Progenitor cell of endocrine pancreas (in vitro differentiated cells): ENCODE measurements at places on chromosomes 3 and 15. TPM values are rescaled to one million over a fixed set of nuclear protein-coding genes. Genes with fewer than 3 reads are reported as not detected.

DNA sequence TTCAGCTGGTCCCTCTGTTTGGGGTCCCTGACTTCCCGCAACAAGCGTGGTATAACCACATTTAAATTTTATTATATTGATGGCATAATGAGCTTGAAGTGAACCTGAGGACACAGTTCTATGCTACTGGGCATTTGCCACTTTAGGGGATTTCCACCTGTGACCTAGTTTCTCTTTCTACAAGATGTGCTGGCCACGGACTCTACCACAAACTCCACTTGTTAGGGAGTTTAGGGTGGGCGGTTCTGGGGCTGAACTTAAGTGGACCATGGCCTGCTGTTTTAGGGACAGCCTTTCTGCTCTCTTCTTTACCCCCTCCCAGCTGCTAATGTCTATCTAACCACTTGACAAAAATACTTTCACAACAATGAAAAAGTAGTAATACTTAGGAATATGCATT, 1199.1 kb downstream of the SI start:
- no peaks in the 10 kb centered on the region for H3K36me3 ChIP-seq
- no peaks in the 10 kb centered on the region for H3K27me3 ChIP-seq
- no peaks in the 10 kb centered on the region for H3K4me1 ChIP-seq

DNA sequence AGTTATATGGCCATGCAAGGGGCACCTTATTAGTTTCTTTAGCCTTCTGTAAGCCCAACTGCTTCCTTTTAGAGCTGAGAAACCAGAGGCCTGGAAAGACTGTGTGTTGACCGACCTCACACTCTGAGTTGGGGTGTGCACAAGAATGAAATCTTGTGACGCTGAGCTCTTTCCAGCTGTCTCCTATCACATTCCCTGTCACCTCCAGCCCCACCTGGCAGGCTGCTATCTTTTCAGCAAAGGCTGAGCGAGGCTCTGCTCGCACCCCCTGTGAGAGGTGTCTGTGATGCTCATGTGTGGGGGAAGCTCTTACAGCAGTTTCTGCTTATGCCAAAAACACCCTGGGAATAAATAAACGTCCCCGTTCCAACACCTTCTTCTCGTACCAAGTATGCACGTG, 27.0 kb upstream of the LPP start:
- no peaks in the 10 kb centered on the region for H3K27me3 ChIP-seq
- DNase-seq: no peak
- H3K4me3 ChIP-seq: no peak overlapping the region
- H3K27ac ChIP-seq: no peak overlapping the region
- peaks cover 16% of the 10 kb centered on the region for H3K4me1 ChIP-seq
- H3K36me3 ChIP-seq: no peaks in the 10 kb centered on the region

- peak overlapping the region; percentile 95 for H3K27ac ChIP-seq
- H3K4me3 ChIP-seq: no peak overlapping the region
Measured at GRCh38 chr3:100002599-100003350, 111.5 kb downstream of the FILIP1L start.

- H3K27me3 ChIP-seq: no peaks in the 10 kb centered on the region
- H3K27ac ChIP-seq: no peak overlapping the region
- DNase-seq: no peak
- peaks cover 12% of the 10 kb centered on the region for H3K4me1 ChIP-seq
- no peak overlapping the region for H3K4me3 ChIP-seq
Measured at GRCh38 chr3:182843478-182843877, 50.2 kb downstream of the ATP11B start.

DNA sequence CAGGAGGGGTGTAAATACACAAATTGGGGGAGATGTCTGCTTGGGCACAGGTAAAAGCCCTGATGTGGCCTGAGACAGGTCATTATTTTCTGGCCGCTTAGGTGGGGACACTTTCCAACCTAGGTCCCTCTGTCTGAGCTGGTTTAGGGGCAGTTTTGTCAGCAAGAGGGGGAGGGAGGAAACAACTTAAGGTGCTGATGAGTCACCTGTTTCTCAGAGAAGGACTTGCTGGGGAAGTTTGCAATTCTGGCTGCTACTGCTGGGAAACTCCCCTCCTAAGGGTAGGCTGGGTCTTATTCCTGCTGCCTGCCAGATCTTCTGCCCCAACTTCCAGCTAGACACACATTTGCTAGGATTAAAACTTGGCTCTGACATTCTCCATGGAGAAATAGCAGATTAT, 4.8 kb upstream of the RHOV start:
- no peaks in the 10 kb centered on the region for H3K36me3 ChIP-seq
- H3K4me1 ChIP-seq: peaks cover 2% of the 10 kb centered on the region
- H3K27me3 ChIP-seq: peaks cover 6% of the 10 kb centered on the region

GRCh38 chr3:191566469-191566868, 105.5 kb downstream of the PYDC2 start:
- DNase-seq: no peak
- no peaks in the 10 kb centered on the region for H3K36me3 ChIP-seq
- H3K4me1 ChIP-seq: no peaks in the 10 kb centered on the region
- no peak overlapping the region for H3K4me3 ChIP-seq

GRCh38 chr3:42745291-42745745, 27.7 kb downstream of the CCDC13 start:
- H3K36me3 ChIP-seq: no peaks in the 10 kb centered on the region
- H3K4me3 ChIP-seq: no peak overlapping the region
- peaks cover 13% of the 10 kb centered on the region for H3K4me1 ChIP-seq
- no peaks in the 10 kb centered on the region for H3K27me3 ChIP-seq
- no peak overlapping the region for H3K27ac ChIP-seq

DNA sequence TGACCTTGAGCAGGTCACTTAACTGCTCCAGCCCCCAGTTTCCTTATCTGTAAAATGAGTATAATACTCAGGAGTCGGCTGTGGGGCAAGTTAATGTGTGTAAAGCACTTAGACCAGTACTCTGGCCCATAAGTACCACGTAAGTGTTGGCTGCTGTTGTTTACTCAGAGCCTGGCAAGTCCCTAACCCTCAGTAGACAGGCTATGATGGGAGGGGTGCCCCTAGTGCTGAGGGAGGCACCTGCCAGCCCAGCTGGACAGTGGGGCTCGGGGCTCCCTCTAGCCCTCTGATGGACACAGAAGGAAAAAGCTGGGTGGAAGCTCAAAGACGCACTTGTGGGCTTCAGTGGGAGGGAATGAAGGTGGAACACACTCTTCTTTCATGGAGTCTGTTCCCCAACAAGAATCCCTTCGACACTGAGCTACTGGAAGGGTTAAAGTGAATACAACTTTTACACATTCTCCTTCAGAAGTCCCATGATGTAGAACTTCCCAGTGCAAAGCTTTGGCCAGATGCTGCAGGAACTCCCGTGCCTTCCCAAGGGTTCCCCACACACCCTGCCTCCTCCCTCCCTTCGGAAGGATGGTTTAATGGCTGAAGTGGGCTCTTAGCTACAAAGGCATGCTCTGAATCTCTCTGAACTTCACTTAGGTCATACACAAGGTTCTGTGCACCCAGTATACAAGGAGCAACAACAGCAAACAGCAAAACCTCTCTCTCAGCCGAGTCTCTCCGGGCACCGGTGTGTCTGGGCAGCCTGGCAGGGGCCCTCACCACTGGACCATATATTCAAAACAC, 25.4 kb downstream of the TMEM44 start:
- no peaks in the 10 kb centered on the region for H3K27me3 ChIP-seq
- DNase-seq: no peak
- peaks cover 3% of the 10 kb centered on the region for H3K4me1 ChIP-seq

- H3K4me1 ChIP-seq: no peaks in the 10 kb centered on the region
- no peak for DNase-seq
- peaks cover 3% of the 10 kb centered on the region for H3K27me3 ChIP-seq
Measured at GRCh38 chr15:26374806-26375205, 398.1 kb downstream of the GABRB3 start.

DNA sequence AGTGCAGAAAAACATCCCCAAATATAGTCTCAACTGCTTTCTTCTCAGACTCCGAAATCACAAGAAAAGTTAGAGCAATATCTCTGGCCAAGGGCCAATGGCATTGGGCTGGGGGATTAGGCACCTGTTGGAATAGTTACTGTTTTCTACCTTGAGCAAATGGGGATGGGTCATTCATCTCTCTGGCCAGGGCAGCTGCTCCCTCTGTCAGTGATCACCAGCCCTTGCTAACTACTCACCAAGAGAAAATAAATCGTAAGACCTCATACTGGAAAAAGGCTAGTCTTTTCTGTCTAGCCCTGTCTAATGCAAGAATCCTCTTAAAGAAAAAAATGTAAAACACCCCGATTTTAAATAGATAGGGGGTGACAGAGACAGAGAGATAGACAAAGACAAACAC, 10.9 kb downstream of the CERS3 start:
- H3K27ac ChIP-seq: no peak overlapping the region
- no peaks in the 10 kb centered on the region for H3K4me1 ChIP-seq
- no peaks in the 10 kb centered on the region for H3K36me3 ChIP-seq
- no peaks in the 10 kb centered on the region for H3K27me3 ChIP-seq
- no peak for DNase-seq

- no peaks in the 10 kb centered on the region for H3K27me3 ChIP-seq
- H3K36me3 ChIP-seq: no peaks in the 10 kb centered on the region
- no peak overlapping the region for H3K27ac ChIP-seq
- DNase-seq: no peak
Measured at GRCh38 chr3:169028716-169029115, 634.8 kb downstream of the MECOM start.

GRCh38 chr3:155785662-155786295, 20.3 kb downstream of the C3orf33 start:
- H3K27ac ChIP-seq: no peak overlapping the region
- no peaks in the 10 kb centered on the region for H3K4me1 ChIP-seq
- no peak overlapping the region for H3K4me3 ChIP-seq
- DNase-seq: no peak
- peaks cover 16% of the 10 kb centered on the region for H3K36me3 ChIP-seq

DNA sequence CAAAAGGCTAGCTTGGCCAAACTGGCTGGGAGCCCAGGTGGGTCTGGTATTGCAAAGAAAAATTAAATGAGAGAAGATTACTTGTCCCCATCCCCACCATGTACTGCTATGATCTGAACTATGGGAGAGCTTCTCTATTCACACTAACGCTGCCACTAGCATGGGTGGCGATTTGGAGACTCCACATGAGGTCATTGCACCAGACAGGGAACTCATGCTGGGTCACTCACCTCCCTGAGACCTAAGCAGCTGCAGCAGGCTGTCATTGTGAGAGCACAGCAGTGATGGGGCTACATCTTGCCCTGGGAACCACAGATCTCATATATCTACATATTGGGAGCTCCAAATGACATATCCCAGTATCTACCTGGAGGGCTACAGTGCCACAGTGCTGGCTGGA, 36.3 kb upstream of the NECTIN3 start:
- no peak overlapping the region for H3K4me3 ChIP-seq
- peaks cover 18% of the 10 kb centered on the region for H3K4me1 ChIP-seq
- H3K27me3 ChIP-seq: no peaks in the 10 kb centered on the region

Gene TGM4
- total RNA-seq: not detected in 2 replicates

Gene ALPK3
- total RNA-seq: 122 TPM in 2 replicates

Gene TTC21A
- total RNA-seq: 16.1 and 17.2 TPM in 2 replicates

Gene ADGRG7
- 1.3 and 1.4 TPM in 2 replicates for total RNA-seq

Gene P3H2
- 5.2 and 5.3 TPM in 2 replicates for total RNA-seq
